ENCODE measurements at places on chromosomes 5 and 9.

- no peak for DNase-seq
Observed at GRCh38 chr5:59559323-59559722, 334.2 kb downstream of the PDE4D start.

DNA sequence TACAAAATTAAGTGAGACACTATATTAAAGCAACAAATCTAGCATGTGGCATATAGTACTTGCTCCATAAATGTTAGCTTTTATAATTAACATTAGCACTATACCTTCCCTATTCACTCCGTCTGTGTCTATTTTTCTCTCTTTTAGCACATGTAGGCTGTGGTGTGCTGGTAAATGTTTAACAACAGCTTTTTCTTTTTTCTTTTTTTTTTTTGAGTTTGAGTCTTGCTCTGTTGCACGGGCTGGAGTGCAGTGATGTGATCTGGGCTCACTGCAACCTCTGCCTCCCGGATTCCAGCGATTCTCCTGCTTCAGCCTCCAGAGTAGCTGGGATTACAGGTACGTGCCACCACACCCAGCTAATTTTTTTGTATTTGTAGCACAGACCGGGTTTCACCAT, 62.1 kb downstream of the SPRY4 start:
- DNase-seq = no peak

GRCh38 chr5:129904102-129904666, at the start of gene CHSY3:
CHSY3 (plus strand) TSS chr5:129904465.
- DNase-seq = no peak

DNA sequence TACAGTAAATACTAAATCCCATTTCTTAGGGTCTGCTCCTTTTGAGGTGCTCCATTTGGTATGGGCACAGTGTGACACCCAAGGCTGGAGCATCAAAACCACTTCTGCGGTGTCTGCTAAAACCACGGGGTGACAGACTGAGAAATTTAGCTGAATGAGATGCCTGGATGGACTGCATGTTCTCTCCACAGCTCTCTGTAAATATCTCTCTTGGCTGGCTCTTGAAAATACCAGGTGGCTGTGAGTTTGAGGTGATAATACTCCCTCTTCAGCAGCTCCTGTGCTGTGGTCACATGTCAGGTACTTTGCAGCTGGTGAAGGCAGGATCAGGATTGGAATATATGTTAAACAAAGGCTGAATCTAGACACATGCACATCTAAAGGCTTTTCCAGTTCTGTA, 93.7 kb upstream of the SIMC1 start:
- DNase-seq = no peak

GRCh38 chr9:134327671-134328231, 1.5 kb downstream of the RXRA start:
- DNase-seq = no peak

GRCh38 chr5:120088412-120088811, 375.7 kb upstream of the PRR16 start:
- no peak for DNase-seq

GRCh38 chr5:149040421-149040820, 22.4 kb downstream of the SH3TC2 start:
- no peak for DNase-seq

- no peak for DNase-seq
Observed at GRCh38 chr5:57452885-57453284, 29.7 kb downstream of the ACTBL2 start.

All from stimulated activated CD4-positive, alpha-beta T cell treated with anti-CD3 and anti-CD28 coated beads, TNF-alpha, amount 100 ng/mL, for 48 hours (primary cell).